Hematopoietic multipotent progenitor cell treated with erythropoietin and hydrocortisone succinate and interleukin-3 and kit ligand, for 6 days (in vitro differentiated cells): ENCODE measurements at places on chromosomes 4 and X.
A peak's percentile ranks its signal among the peaks of the same experiment; 100 is the strongest.

DNA sequence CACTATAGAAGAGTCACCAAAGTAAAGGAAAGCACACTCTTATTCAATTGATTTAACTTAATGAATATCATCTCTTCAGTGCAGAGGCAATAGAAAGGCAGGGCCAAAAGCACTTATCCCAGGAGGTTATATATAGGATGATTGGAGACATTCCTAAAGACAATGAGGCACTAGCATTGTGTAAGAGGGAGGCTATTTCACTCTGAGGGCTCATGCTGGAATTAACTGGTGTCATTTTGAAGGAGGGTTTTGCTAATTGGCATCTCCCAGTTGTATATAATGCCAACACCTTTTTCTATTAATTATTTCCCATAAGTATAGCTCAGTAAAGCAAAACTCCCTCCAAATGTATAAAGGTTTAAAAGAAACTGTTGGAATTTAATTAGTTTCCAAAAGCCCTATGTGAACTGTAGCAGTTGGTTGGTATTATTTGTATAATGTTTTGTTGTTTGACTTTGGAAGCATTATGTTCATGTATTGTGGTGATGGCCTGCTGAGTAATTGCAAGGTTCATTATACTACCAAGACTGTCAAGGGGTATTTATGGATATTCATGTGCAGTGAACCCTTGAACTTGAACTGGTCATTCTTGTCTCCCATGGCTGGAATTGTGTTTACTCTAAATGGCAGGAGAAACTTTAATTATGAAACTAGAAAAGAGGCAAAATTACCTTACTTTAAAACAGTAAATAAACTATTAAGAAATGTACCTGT lies 270.3 kb downstream of the BMPR1B start:
- DNase-seq: no peak

GRCh38 chrX:7941390-7942042 lies 14.3 kb upstream of the PNPLA4 start:
- peak; percentile 4 for DNase-seq

GRCh38 chr4:5895287-5895686 lies 2.4 kb upstream of the CRMP1 start:
- DNase-seq: no peak

GRCh38 chr4:185600801-185601434 lies 65.6 kb upstream of the PDLIM3 start:
- DNase-seq: no peak

- DNase-seq: peak; percentile 76
Observed at GRCh38 chr4:13368217-13368616, 115.9 kb downstream of the RAB28 start.

GRCh38 chr4:3016961-3017360 lies 53.6 kb downstream of the GRK4 start:
- no peak for DNase-seq

DNA sequence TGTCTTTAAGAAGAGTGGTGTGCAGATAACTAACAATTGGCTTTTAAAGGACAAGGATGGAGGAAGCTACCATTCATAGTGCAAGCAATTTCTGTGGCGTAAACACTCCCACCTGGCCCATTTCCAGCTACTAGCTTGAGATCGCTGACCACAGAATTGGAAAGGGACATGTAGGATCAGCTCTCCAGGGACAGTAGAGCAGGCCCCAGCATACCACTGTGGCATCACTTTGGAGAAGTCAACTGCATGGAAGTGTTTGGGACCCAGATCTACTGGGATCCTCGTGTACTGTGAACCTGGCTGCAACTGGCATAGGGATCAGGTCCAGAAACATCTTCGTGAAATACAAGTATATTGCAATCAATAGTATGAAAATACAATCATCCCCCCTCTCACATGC lies 515.0 kb downstream of the INPP4B start:
- DNase-seq: no peak

GRCh38 chr4:139108567-139109128 lies 68.4 kb downstream of the ELF2 start:
- no peak for DNase-seq
